Activated naive CD8-positive, alpha-beta T cell treated with anti-CD3 and anti-CD28 coated beads for 36 hours (primary cell): ENCODE measurements at places on chromosomes 7 and 10. TPM values are rescaled to one million over a fixed set of nuclear protein-coding genes. Genes with fewer than 3 reads are reported as not detected.

CPA1 gene
- total RNA-seq, result not detected

- no peak for DNase-seq
Observed at GRCh38 chr10:112393827-112394226, 19.9 kb downstream of the ACSL5 start.

- DNase-seq, result no peak
Observed at GRCh38 chr7:83161899-83162401, 734 bp downstream of the PCLO start.

DNA sequence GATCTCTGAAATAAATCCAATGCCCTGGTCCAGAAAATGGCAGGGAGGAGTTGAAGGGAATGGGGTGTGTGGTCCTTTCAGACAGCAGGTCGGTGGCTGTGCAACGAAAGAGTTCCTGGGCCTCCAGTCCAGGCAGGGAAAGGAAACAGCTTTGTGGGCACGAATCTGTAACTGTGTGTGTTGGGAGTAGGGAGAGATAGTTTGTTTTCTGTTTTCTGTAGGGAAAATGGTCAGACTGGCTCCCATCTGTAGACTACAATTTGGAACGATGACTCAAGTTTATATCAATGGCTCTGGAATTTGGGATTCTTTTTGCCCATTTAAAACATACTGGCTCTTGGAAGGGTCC, 2.6 kb upstream of the HOXA9 start:
- no peak for DNase-seq

DNA sequence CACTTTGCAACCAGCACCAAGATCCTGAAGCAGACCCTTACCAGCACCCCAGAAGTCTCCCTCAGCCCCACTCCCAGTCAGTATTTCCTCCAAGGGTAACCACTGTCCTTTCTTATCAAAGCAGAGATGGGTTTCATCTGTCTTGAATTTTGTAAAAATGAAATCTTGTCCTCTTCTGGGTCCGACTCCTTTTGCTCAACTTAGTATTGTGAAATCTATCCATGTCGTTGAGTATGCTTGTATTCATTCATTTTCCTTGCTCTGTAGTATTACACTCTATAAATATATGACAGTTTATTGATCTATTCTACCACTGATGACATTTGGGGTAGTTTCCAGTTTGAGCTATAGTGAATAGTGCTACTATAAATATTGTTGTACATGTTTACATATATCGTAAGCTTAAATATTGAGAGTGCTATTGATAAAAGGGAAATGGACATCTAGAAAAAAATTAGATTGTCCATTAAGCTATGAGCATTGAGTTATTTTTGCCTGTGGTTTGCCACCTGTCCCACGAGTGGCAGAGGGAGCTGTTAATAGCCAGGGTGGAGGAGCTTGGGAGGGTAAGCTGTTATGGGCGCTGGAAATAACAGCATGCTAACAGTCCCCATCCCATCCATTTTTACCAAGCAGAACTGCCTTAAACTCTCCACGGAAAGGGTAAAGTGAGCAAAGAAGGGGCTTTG, 36.5 kb downstream of the AIFM2 start:
- no peak for DNase-seq

- no peak for DNase-seq
Observed at GRCh38 chr7:158449942-158450341, 137.7 kb downstream of the PTPRN2 start.

DNA sequence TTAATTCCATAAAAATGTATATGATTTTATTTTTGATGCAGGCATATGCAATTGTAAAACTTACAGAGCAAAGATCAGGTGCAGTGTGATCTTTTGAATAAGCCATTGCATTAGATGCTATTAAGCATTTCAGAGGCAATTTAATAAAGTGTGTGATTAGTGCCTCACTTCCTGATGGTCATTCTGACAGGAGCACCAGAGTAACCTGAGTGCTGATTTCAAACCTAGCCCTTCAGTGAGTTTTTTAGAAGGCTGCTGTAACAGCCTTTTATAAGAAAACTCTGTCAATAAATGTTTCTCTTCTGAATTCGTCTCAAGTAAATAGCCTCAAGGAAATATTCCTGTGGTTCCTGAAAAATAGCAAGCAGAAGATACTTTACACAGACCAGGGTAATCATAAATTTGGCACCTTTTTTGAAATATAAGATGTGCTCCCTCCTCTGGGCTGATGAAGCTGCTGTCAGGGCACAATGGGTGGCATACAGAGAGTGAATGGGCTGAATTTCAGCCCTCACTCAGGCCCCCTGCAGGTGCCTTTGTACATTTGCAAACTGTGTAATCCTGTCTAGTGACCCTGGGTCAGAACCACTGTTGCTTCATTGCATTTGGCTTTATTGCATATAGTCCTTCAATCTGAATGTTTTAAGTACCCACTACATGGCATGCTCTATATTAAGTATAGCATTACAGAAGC, 193.7 kb upstream of the CSTF2T start:
- DNase-seq, result no peak

TCAF2 gene
- 31.7 TPM for total RNA-seq

- no peak for DNase-seq
Observed at GRCh38 chr7:25840209-25840792, 311.7 kb upstream of the NFE2L3 start.

ZKSCAN5 gene
- 8.0 TPM for total RNA-seq

ARMC3 gene
- 0.39 TPM for total RNA-seq

TMEM213 gene
- not detected for total RNA-seq

DNA sequence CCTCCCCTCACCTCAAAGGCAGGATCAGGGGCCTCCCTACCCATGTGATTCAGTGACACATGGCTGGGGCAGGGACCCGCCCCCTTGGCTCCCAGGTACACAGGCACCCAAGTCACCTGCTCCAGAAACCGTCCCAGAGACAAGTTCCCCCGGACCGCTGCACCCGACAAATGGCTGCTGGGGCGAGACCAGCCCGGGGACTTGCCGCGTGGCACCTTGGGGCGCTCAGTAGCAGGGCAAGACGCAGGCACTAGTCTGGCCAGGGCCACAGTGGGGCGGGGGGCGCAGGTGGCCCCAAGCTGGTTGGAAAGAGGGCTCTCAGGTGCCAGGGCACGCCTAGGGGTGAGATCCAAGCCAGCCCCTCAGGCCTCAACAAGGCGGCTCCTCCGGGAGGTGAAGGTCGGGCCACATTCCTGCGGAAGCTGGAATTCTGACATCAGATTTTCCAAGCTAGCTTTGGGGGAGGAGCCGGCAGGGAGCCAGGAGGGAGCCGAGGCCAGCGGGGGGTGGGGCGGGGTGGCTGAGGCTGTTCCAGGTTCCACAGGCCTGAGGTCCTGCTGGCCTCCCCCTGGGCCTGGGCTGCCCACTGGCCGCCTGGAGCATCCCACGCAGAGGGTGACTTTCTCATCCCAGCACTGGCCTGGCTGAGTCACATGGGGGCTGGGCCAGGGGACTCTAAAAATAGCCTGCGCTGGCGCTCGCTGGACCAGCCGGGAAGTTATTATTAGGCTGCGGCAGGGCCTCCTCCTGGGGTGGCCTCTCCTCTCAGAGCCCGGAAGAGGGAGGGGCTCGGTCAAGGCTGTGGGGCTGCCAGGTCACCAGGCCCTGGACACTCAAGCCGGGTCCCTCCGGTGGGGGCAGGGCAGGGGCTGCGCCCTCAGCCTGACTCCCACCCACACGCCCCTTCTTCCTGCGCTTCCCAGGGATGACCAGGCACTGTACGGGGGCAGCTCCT, 20.5 kb upstream of the INPP5A start:
- no peak for DNase-seq

NUTM2B gene
- 0.94 TPM for total RNA-seq

DNA sequence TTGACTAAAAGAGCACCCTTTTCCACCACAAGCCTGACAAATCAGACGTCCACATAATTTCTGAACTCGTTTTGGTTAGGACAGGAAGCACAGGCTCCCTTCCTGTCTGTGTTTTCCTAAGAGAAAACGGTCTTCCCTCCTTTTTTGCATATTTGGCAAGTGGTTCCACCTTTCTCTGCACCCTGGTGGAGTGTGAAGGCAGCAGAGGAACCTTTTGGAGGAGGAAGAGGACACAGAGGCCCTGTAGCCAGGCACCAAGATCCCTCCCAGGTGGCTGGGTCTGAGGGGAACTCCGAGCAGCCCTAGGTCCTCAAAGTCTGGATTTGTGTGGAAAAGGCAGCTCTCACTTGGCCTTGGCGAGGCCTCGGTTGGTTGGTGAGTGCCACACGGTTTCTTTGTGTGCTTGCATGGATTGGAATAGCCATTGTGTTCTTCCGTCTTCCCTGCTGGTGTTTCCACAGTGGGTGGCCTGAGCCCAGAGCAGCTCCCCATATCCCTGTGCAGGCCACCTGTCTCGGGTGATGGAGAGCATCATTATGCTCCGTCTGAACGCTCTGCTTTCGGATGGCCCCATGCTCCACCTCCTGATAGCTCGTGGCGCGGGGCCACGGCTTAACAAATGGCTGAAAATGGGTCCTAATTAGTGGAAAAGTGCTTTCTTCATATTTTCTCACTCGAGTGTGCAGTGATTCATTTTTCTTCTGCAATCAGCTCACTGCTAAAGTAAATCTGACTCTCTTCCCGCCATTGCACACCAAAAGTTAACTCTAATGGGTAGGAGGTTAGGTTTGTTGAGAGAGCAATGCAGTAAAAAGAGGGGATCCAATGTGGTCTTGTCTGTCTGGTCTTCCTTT, 4.2 kb downstream of the IKZF1 start:
- DNase-seq, result peak; percentile 57

SHTN1 gene
- total RNA-seq, result 0.08 TPM

SCIN gene
- 0.20 TPM for total RNA-seq

CD36 gene
- not detected for total RNA-seq

GRCh38 chr7:159207393-159207792, 62.7 kb upstream of the VIPR2 start:
- DNase-seq, result no peak

- no peak for DNase-seq
Observed at GRCh38 chr10:124869941-124870340, 68.3 kb downstream of the ABRAXAS2 start.

GRCh38 chr7:157310676-157311185, 26.1 kb upstream of the DNAJB6 start:
- no peak for DNase-seq

CLRN3 gene
- total RNA-seq, result not detected

- DNase-seq, result no peak
Observed at GRCh38 chr10:74165530-74165901, 14.5 kb downstream of the ADK start.

MGAM2 gene
- not detected for total RNA-seq

DNA sequence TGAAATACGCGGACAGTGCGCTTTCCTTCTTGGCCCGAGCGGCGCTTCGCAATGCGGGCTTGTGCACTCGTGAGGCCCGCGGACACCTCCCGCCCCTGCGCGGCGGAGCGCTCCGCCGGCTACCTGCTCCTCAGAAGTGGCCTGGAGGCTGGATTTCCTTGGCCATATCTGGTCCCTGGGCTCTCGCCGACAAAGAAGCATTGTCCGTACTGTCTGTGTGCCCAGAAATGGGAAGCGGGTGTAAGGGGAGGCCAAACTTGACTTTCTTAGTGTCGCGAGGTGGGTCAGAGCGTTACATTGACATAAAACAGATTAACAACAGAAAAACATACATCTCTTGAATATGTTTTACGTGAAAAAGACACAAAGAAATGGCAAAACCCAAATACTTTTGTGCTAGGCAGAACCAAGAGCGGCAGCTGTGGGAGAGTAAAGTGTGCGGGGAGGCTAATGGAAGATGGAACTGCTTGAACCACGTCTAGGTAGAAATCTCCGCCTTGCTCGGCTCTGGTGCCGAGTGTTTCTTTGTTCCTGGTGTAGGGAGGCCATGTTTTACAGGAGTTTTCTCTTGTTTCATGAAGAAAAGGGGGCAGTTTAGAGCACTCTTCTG, 1.4 kb downstream of the LANCL2 start:
- peak; percentile 13 for DNase-seq

SEMA3A gene
- 1.9 TPM for total RNA-seq

GRCh38 chr10:116247691-116248090, 25.3 kb downstream of the GFRA1 start:
- no peak for DNase-seq

DNA sequence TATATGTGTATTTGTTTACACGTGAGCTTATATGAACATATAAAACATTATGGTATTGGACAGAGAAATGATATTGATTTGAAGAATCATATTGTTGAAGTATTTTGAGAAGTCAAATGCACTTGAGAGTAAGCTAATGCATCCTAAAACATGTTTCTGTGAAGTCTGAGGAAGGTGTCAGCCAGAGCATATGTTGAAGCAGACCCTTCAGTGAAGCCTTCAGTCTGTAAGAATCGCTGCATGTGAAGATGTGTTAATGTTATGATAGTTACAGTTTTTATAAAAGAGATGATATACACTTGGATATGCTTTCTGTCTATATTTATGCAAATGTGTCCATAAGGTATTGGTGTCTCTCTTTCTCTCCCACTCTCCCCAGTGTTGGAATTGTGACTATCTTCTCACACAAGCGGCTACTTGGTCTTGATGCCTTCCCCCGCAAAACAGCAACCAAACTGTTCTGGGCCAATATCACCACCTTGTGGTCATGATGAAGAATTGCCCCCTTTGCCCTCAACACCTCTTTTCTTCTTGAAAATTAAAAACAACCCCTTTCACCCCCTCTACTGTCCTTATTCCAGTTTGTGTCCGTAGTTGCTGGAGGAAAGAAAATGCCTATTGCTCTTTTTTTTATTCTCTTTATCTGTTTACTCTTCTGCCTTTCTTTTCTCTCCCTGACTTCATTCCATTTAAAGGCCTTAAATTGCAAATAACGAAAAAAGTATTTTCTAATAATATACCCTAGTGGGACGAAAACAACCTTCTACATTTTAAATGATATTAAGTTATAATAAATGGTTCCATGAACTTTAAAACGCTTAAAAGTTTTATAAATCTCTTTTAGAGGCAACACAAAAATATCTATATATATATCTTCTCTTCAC, 64.9 kb downstream of the IKZF1 start:
- peak; percentile 48 for DNase-seq

AKR1C8 gene
- total RNA-seq, result not detected

DNA sequence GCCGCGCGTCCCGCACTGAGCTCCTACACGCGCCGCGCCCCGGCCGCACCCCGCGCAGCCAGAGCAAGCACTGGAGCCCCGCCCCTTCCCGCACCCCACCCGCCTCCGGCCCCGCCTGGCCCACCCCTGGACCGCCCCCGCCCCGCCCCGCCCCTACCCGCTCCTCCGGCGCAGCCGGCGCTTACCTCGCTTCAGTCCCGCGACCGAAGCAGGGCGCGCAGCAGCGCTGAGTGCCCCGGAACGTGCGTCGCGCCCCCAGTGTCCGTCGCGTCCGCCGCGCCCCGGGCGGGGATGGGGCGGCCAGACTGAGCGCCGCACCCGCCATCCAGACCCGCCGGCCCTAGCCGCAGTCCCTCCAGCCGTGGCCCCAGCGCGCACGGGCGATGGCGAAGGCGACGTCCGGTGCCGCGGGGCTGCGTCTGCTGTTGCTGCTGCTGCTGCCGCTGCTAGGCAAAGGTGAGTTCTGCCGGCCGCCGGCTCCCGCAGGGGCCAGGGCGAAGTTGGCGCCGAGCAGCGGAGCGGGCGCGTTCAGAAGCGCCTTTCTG, at the start of gene RET:
TSS of gene RET (plus strand) at position 194 of the 545 bp plus-strand sequence. CDS start at position 384, 190 bp downstream.
- DNase-seq, result peak; percentile 18

- DNase-seq, result no peak
Observed at GRCh38 chr7:155896531-155897263, 84.4 kb upstream of the SHH start.

GRCh38 chr10:48282829-48283228, 8.3 kb upstream of the FRMPD2 start:
- no peak for DNase-seq

DAGLB gene
- 15.7 TPM for total RNA-seq
